Mesenteric fat pad (tissue), 1 donor: ENCODE measurements at places on chromosomes 5 and 9. TPM values are rescaled to one million over a fixed set of nuclear protein-coding genes. Genes with fewer than 3 reads are reported as not detected.

GRCh38 chr9:128128836-128129590, 1.5 kb upstream of the PTGES2 start:
- no peak for DNase-seq

GRCh38 chr9:91978740-91979414, 28.8 kb upstream of the ROR2 start:
- DNase-seq, result no peak

DNA sequence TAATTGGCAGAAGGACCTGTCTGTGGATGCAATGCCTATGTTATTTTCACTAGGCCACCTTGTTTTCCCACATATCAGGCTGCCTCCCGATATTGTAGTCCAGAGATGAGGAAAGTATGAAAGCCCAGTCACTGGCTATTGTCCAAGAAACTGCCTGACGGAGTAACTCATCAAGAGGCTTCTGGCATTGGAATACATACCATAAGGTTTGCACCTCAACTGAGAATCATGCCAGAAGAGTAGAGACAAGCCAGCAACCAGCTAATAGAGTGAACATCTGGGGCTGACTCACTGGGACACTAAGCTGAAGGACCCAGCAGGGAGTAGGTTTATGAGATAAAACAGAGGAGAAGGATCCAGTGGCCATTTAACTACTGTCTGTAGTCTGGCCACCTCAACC, 137.2 kb upstream of the FST start:
- no peak for DNase-seq

- no peak for DNase-seq
Observed at GRCh38 chr5:76927961-76928360, 24.9 kb upstream of the CRHBP start.

DNA sequence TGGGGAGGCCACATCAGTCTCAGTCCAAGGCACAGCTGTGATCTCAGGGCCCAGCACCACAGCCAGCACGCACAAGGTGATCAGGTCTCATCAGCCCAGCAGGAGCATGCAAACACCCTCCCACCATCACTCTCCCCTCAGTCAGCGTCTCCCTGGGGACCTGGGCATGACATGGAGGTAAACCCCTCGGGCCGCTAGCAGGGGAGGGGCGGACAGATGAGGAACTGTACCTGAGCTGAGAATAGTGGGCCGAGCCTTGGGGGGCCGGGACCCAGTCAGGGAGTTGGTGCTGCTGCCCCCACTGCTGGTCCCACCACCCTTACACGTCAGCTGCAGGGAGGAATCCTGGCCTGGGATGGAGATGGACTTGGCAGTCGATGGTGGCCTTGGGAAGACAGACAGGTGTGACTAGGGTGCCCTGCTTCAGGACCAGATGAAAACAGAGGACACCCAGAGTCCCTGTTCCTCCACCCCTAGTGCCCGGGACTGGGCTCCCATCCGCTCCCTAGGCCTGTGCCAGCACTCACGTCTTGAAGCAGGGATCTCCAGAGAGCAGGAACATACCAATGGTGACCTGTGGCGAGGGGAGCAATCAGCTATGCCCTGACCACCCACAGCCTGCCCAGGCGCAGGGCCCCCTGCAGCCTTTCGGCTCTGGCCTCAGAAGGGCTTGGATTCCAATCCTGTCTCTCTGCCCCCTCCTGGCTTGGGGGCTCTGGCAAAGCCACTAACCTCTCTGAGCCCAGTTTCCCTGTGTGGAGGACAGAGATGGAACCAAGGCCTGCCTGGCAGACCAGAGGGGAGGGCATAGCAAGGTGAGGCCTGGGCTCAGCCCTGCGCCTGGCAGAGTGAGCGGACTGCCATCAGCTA, 10.4 kb upstream of the DPM2 start:
- DNase-seq, result no peak

DNA sequence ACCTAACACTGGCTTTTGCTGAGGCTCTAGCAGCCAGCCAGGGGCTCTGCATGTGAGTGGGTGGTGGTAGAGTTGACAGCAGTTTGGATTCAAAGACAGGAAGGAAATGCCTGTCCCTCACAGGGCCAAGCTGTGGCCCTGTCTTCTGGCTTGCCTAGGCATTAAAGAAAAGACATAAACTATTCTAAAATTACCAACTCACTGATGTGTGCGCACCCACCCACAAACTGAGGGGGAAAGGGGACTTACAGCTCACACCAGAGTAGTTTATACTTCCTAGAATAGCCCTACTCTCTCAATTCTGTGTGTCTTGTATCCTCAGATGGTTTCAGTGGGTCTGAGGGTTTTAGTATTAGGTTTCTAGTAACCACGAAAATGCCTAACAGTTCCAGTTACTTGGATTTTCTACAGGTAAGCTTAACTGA, 18.3 kb upstream of the IL13 start:
- DNase-seq, result no peak

DNA sequence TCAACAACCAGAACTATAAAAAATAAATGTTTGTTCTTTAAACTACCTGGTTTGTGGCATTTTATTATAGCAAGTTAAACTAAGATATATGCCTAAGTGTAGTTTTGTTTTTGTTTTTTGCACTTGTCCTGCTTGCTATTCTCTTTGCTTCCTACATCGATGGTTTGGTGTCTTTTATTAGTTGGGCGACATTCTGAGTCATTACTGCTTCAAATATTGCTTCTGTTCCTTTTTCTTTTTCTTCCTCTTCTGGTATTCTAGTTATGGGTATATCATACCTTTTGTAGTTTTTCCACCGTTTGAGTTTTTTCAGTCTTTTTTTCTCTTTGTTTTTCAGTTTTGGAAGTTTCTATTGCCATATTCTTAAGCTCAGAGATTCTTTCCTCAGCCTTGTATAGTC, 86.9 kb downstream of the MACIR start:
- no peak for DNase-seq

The MCC gene
- 25.2 TPM for total RNA-seq

The OCLN gene
- total RNA-seq, result 1.3 TPM

The GLRA1 gene
- not detected for total RNA-seq

The SPATA31E1 gene
- total RNA-seq, result not detected
